Activated CD8-positive, alpha-beta memory T cell treated with anti-CD3 and anti-CD28 coated beads, Interleukin-2, amount 10 ng/mL, durations not matched to agents 7 days and 5 days (primary cell): ENCODE measurements at places on chromosomes 11 and 22. TPM values are rescaled to one million over a fixed set of nuclear protein-coding genes. Genes with fewer than 3 reads are reported as not detected.

Gene OR51E2
- total RNA-seq, result not detected

Gene GAS2
- total RNA-seq, result 1.3 TPM

Gene C11orf16
- total RNA-seq, result not detected

DNA sequence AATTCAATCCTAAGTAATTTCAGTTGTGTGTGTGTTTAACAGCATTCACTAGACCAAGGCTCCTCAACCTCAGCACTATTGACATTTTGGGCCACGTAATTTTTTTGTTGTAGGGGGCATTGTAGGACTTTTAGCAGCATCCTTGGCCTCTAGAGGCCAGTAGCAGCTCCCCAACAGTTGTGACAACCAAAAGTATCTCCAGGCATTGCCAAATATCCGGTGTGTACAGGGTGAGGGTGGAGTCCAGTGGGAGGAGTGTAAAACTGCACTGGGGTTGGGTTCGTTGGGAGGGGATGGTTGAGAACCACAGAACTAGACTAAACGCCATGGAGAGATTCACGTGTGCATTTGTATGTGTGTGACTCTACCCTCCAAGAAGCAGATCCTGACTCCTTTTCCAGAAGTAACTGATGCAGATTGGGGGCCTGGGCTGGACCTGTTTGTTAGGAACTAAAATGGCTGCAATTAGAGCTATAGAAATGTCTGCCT is 5.9 kb upstream of the PHF21A start:
- H3K4me1 ChIP-seq, result peaks cover 23% of the 10 kb centered on the region
- H3K27ac ChIP-seq, result peak overlapping the region; percentile 52
- no peaks in the 10 kb centered on the region for H3K27me3 ChIP-seq
- DNase-seq, result peak; percentile 85
- H3K36me3 ChIP-seq, result no peaks in the 10 kb centered on the region
- H3K4me3 ChIP-seq, result no peak overlapping the region

DNA sequence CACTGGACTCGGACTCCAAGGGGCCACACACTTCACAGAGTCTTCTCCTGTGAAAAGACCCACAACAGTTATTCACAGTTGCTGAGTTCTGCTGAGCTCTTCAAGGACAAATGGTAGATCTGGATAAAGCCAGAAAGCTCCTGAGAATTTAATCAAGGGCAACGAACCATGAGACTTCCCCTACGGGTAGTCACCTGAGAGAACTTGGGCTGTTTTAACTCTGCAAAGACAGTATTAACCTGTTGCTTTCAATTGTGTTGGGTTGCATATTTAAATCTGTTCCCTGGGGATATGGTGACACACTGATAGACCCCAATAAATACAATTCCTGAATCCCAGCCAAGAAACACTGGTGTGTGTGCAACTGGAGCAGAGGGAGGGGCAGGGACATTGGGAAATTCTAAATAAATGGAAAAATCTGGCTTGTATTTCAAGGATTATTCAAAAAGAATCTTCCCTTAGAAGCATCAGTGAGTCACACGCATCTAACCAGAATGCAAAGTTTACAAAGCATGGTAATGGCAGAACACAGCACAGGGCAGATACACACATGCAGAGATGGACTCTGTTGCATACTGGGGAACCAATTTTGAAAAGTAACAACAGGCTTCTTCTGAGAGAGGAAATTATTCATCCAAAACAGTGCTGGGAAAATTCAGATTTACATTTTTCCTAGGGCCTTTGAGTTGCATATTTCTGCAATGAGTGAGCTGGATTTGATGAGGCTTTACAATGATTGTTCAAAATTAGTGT is 4.0 kb downstream of the KCNJ1 start:
- peaks cover 10% of the 10 kb centered on the region for H3K27me3 ChIP-seq
- H3K4me1 ChIP-seq, result peaks cover 6% of the 10 kb centered on the region
- H3K36me3 ChIP-seq, result no peaks in the 10 kb centered on the region
- DNase-seq, result no peak
- H3K4me3 ChIP-seq, result no peak overlapping the region
- no peak overlapping the region for H3K27ac ChIP-seq

DNA sequence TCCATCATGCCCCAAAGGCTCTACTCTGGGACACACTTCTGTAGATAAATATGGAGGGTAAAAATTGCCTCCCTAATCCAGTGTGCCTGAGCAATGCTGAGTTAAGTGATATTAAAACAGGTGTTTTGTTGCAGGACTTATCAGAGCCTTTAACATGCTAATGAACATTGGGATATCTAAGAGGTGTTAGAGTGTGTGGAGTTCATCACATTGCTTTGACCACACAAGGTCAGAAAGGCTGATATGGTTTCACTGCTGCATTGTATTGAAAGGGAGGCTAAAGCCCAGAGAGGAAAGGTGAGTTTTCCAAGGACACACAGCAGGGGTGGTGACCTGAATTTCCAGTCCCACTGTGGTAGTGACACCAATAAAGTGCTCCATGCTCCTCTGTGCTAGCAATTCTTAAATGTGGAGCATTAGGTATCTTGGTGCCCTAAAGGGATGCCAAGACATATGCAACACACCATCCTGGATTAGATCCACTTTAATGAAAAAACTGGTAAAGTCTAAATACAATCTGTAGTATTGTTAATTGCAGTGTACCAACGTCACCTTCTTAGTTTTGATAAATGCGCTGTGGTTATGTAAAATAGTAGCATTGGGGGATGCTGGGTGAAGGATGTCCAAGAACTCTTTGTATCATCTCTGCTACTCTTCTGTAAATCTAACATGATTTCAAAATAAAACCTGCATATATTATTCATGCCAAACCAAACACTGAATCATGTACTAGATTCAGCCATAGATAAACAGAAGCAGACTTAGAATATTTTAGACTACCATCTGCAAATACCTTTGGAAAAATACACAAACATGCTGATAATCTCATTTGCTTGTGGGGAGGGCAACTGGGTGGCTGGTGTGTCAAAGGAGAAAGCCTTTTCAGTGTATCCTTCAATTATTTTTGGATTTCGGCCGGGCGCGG is 45.8 kb downstream of the MIAT start:
- H3K27ac ChIP-seq, result no peak overlapping the region
- H3K36me3 ChIP-seq, result peaks cover 35% of the 10 kb centered on the region
- H3K4me3 ChIP-seq, result no peak overlapping the region
- no peaks in the 10 kb centered on the region for H3K27me3 ChIP-seq
- no peaks in the 10 kb centered on the region for H3K4me1 ChIP-seq

- H3K27ac ChIP-seq, result no peak overlapping the region
These were observed 4.3 kb upstream of the BUD13 start for GRCh38 chr11:116777056-116777455.

DNA sequence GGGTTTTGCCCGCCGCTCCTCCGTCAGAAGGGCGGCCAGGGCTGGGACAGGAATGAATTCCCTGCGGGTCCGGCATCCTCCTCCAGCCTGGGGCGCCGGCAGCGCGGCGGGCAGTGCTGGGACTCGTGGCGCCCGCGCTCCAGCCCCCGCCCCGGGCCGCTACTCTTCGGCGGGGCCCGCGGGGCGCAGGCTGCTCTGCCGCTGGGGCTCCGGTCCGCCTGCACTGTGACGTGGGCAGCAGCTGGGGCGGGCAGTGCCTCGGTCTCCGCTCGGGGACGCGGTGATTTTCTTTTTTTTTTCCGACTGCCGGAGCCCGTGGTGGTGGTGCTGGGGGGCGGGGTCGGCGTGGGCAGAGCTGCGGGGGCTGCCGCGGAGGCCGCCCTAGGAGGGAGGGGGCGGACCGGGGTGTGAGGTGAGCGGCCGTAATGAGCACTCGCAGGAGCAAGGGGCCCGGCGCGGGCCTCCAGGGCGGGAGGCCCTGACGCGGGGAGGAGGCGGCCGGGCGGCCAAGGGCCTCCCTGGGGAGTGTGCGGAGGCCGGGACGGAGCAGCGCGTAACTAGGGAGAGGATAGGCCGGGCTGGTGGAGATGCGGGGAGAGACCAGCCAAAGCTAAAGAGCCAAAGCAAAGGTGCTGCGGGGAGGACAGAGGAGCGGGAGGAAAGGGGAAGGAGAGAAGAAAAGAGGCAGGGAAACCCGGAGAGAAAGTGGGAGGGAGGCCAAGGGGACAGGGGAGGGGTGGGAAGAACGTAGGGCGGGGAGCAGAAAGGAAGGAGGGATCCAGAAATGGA is 73.3 kb upstream of the ZBED5 start:
- peak overlapping the region; percentile 59 for H3K4me3 ChIP-seq
- peaks cover 50% of the 10 kb centered on the region for H3K27me3 ChIP-seq
- H3K36me3 ChIP-seq, result no peaks in the 10 kb centered on the region
- H3K4me1 ChIP-seq, result peaks cover 20% of the 10 kb centered on the region

DNA sequence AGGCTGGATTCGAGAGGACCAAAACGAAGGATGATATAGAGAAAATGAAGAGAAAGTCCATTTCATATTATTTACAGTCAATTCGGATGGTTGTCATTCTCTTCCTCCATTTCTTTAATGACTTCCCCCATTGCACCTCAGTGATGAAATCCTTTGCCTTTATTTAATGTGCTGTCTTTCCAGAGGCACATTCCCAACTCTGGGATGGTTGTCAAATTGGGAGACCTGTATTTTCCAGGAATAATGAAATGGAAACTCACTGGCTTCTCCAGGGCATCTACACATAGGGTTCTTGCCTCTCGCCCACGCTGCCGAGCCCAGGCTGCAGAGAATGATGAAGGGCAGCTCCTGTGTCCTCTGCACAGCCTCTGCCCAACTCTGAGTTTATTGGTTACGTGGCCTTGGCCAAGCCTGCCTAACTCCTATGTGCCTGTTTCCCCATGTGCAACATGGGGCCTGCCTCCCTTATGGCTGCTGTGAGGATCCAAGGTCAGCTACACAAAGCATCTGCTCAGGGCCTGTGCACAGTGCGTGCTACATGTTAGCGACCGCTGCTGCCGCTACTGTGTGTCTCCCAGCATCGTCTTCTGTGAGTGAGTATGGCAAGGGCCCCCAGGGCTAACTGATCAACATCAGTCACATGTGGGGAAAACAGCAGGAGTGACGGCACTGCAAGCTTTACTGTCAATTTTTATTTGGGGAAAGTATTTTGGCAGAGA is 81.5 kb upstream of the BID start:
- H3K36me3 ChIP-seq, result peaks cover 1% of the 10 kb centered on the region
- no peak overlapping the region for H3K27ac ChIP-seq
- H3K4me3 ChIP-seq, result no peak overlapping the region
- no peaks in the 10 kb centered on the region for H3K27me3 ChIP-seq
- DNase-seq, result no peak
- H3K4me1 ChIP-seq, result no peaks in the 10 kb centered on the region

DNA sequence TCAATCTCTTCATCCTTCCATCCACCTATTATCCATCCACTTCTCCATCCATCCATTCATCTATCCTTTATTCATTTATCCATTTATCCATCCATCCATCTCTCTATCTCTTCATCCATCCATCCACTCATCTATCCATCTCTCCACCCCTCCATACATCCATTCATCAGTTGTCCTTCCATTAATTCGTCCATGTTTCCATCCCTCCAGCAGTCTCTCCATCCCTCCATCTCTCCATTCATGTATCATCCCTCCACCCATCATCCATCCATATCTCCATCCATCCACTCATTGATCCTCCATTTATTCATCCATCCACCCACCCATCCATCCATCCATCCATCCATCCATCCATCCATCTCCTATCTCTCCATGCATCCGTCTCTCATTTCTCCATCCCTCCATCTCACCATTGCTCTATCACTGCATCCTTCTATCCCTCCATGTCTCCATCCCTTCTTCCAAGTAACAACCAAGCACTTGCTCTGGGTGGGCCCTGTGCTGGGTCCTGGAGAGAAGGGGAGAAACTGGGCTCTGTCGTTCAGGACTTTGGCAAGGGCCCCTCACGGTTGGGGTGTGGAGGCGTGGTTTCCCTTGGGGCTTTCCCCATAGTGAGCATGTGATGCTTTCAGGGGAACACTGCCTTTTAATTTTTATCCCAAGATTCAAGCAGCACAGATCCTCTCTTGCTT is 43.3 kb downstream of the SMIM38 start:
- no peak overlapping the region for H3K4me3 ChIP-seq
- no peak overlapping the region for H3K27ac ChIP-seq
- H3K36me3 ChIP-seq, result no peaks in the 10 kb centered on the region
- no peaks in the 10 kb centered on the region for H3K27me3 ChIP-seq

GRCh38 chr22:45997077-45997776 is 20.3 kb upstream of the WNT7B start:
- no peak for DNase-seq
- no peak overlapping the region for H3K4me3 ChIP-seq
- H3K27me3 ChIP-seq, result peaks cover 4% of the 10 kb centered on the region
- H3K4me1 ChIP-seq, result peaks cover 5% of the 10 kb centered on the region
- no peaks in the 10 kb centered on the region for H3K36me3 ChIP-seq
- no peak overlapping the region for H3K27ac ChIP-seq
